Activated CD4-positive, alpha-beta T cell treated with anti-CD3 and anti-CD28 coated beads, Interleukin-2, Interleukin-4, amounts not matched to agents 100 ng/mL and 50 ng/mL, durations not matched to agents 16 hours and 8 hours (primary cell): ENCODE measurements at places on chromosomes 7 and 10.

DNA sequence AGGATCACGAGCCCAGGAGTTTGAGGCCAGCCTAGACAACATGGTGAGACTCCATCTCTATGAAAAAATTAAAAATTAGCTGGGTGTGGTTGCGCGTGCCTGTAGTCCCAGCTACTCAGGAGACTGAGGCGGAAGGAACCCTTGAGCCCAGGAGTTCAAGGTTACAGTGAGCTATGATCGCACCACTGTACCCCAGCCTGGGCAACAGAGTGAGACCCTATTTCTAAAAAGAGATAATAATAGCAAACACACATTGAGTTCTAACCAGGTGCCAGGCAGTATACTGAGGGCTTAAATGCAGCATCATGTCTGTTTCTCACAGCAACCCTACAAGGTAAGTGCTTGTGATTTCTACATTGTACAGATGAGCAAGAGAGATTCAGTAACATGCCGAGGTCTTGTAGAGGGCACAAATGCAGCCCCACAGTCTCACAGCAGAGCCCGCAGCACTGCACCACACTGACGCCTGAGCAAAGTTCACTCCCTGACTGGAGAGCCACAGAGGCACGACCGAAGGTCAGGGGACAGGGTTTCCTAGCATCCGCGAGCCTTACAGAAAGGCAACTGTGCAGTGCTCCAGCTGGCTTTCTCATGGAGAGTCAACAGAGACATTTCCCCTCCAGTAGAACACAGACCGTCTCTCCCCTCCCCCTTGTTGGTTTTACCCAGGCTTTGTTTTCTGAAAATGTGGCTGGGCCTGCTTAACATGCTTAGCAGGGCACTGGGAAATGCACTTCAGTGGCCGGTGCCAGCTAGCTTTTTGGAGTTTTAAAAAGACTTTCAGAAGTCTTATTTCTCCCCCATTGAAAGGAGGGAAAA, 36.5 kb downstream of the PDSS1 start:
- DNase-seq: no peak

DNA sequence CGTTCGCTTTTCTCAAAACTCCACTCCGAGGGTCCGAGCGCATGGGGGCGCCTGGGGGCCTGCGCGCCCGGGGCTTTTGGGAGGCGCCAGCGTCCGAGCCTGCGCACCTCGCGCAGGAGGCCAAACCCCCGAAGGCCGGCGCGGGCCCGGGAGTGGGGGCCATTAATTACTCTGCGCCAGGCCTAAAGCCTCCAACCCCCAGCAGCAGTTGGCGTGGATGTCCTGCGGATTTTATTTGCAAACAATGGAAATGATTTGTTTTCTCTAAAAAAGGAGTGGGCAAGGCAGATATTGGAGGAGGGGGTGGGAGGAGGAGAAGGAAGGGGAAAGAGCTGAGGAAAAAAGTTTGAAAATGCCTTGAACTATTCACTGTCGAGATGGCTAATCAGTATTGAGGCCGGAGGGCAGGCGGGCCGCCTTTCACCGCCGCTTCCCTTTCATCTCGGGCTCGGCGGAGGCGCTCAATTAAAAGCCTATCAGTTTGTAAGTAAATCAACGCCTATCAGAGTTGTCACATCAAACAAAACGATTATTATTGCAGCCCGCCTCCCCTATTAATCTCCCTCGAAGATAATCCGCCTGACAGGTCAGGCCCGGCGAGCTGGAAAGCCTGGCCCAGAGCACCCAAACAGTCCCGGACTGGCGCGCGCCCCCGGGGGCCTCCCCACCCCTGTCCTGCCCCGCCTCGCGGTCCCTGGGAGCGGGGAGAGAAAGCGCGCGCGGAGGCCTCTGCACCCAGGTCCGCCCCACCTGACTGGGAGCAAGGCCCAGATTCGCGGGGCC, 3.4 kb upstream of the ZNF503 start:
- no peak for DNase-seq

DNA sequence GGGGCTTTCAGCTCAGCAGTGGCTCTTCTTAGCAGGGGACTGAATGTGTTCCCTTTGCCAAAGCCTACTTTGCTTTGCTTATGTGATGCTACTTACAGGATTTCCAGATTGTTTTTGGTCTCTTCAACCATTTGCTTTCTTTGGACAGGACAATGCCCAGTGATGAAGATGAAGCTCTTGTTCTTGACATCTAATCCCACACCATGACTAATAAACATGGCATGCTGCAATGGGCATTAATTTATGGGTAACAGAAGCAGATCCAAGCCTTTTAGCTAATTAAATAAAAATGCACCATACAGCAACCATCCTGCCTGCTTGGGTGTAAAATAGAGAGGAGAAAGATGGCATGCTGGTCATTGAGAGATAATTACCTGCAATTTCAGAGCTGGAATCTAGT, 175.5 kb upstream of the ITGB1 start:
- no peak for DNase-seq

DNA sequence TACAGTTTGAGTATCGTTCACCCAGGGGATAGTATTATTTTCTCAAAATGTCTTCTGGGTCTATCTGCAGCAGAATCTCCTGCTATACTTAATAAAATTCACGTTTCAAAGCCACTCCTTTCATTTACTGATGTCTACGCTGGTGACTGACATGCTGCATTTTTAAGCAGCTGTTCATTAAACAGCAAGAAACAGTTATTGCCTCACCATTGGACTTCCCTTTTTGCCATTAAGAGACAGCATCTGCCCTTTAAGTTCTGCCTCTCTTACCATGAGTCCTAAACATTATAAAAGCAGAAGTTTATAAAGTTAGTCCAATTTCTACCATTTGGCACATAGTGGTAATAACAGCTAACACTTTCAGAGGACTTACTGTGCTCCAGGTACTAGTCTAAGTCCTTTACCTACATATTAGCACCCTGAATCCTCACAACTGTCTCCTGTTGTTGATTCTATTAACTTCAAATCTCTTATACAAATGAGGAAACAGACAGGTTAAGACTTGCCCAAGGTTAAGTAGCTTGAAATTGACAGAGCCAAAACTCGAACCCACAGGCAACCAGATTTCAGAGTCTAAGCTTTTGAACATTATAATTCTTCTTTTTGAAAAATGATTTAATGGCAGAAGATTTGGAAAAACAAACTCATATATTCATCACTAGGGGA, 169.5 kb downstream of the SNX13 start:
- DNase-seq: no peak

GRCh38 chr10:104334965-104335650, 3.2 kb downstream of the ITPRIP start:
- no peak for DNase-seq

- peak; percentile 73 for DNase-seq
These were observed 94.2 kb downstream of the NRBF2 start for GRCh38 chr10:63227207-63227895.

DNA sequence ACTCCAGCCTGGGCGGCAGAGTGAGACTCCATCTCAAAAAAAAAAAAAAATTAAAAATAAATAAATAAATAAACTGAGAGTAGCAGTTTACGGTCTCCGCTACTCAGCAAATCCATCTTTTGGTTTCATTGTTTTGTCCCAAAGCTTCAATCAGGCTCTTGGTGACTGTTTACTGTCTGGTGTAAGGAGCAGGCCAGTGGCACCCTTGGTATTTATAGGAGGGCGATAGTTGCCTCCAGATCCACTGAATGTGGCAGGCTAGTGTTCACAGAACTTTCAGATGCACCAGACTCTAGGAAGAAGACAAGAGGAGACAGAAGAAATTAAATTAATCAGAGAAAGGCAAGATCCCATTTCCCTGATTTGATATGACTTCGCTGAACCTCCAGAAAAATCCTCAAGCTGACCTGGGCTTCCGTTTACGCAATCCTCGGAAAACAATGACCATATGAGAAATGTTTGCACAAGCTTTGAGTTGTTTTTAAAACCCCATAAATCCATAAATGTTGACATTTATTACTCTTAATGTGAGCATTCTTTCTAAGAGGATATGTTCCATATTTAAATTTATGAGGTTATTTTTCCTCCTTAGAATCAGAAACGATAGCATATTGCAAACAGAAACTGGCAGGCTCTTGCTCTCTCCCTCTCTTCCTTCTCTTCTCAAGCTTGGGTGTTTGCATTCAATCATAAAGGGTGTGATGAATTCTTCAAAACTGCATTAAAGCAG, 7.1 kb upstream of the MUC3A start:
- no peak for DNase-seq
